Astrocyte (in vitro differentiated cells and primary cell): ENCODE measurements at places on chromosomes 6 and 20. TPM values are rescaled to one million over a fixed set of nuclear protein-coding genes. Genes with fewer than 3 reads are reported as not detected.

GRCh38 chr20:63873477-63873971 is 8.5 kb downstream of the TPD52L2 start:
- DNase-seq: peak; percentile 72

Gene ATP9A
- total RNA-seq: 12.9 and 13.5 TPM in 2 replicates

GRCh38 chr6:157150076-157150475 is 173.2 kb downstream of the TMEM242 start:
- DNase-seq: peak; percentile 91

- DNase-seq: no peak
Measured at GRCh38 chr6:95501032-95501904, 76.1 kb upstream of the MANEA start.
